AG10803 (cell line): ENCODE measurements at places on chromosomes 6 and 20.
A peak's percentile ranks its signal among the peaks of the same experiment; 100 is the strongest.

- DNase-seq = peak; percentile 45
Measured at GRCh38 chr6:43149265-43149664, 21.8 kb upstream of the SRF start.

GRCh38 chr6:71665931-71666330, 220.4 kb upstream of the RIMS1 start:
- peak; percentile 71 for DNase-seq

DNA sequence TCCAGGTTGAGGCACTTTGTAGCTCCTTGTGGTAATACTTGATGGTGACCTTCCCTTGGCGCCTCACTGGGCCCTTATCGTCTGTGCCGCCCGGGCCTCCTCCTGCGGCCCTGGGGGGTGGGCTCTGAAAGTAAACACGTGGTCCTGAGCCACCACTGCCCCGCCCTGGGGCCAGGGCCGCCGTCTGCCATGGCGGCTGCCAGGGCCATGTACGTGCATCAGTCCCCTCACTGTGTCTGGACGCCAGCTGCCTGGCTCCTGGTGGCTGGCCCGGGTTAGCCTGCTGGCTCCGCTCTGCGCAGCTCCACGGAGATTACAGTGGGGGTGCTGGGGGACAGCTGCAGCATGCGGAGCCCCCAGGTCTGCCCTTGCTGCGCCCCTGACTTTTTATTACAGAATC, 81.8 kb upstream of the CENPW start:
- DNase-seq = no peak

DNA sequence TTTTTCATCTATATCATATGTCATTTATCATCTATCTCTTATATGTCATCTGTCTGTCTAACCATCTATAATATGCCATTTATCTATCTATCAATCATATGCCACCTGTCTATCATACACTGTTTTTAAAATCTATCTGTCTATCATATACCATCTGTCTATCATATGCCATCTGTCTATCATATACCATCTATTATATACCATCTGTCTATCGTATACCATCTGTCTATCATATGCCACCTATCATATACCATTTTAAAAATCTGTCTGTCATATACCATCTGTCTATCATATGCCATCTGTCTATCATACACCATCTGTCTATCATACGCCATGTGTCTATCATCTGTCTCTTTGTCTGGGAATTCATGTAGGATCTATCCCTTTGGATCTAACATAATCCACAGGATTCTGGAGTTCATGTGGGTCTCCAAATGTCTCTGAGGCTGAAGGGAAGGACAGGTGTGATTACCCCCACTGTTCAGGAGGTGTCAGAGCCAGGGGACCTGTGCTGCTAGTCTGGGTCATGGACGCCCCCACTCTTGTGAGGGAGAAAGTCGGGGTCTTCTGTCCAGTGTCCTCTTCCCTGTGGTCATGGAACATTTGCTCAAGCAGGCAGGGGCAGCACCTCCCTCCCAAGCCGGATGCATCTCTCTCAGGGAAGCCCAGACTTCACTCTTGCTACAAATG, 36.9 kb upstream of the FRMD1 start:
- no peak for DNase-seq

DNA sequence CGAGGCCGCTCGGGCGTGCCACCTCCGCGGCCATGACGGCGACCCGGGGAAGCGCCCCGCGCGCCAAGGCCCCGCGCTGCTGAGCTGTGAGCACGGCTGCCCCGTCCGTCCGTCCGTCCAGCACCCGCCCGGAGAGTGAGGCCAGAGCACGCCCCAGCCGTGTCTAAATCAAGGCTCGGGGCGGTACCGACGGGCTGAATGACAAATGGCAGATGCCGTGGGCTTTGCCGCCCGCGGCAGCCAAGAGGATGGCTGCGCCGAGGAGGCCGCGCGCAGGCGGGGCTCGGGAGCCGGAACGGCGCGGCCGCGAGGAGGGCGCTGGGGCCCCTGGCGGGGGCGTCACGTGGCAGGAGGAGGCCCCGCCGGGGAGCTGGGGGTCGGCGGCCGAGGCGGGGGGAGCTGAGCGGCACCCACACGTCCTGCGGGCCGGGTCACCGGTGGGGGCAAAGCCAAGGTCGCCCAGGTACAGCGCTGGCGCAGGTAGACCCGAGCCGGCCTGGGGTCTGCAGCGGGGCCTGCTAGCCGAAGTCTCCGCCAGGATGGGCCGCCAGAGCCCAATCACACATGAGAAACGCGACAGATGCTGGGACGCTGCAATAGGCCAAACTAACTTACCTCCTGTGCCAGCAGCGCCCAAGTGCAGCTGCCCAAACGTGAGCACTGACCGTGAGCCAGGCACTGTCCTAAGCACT, at the start of gene PLAGL1:
TSS of gene PLAGL1 (minus strand) at position 140 of the 692 bp plus-strand sequence. CDS start 60,123 bp downstream, outside the sequence.
- DNase-seq = peak; percentile 74

- DNase-seq = peak; percentile 36
Measured at GRCh38 chr6:139449611-139450000, 75.2 kb upstream of the CITED2 start.

DNA sequence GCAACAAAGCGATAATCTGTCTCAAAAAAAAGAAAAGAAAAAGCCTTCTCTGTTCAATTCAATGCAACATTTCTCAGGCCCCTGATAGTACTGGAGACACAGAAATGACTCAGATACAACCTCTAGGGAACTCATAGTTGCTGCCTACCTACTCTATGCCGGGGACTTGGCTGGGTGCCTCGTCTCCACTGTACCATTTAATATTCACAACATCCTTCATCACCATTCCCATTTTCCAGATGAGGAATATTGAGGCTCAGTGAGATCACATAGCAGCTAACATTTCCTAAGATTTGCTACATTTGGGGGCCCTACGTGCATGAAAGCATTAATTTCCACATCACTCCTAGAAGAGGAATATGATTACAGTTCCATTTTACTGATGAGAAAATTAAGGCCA, 7.5 kb downstream of the NOL4L start:
- peak; percentile 6 for DNase-seq

DNA sequence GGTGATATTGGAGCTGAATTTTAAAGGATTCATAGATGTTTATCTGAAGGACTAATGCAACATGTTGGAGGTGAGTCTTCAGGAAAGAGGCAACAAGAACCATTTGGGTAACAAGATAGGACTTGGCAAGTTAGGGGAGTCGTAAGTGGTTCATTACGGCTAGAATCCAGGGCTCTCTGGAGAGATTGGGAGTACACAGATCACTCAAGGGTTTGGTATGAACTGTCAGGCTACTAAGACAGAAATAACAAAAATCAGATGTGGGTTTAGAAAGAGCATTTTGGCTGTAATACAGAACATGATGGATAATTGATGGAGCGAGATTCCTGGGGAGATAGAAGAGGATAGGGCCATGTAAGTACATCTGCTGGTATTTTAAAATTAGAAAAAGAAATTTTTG, 86.3 kb upstream of the ESR1 start:
- peak; percentile 79 for DNase-seq

- DNase-seq = no peak
Measured at GRCh38 chr20:43724383-43724782, 2.4 kb downstream of the GTSF1L start.

GRCh38 chr6:125104425-125104824, 49.1 kb upstream of the TPD52L1 start:
- peak; percentile 90 for DNase-seq

DNA sequence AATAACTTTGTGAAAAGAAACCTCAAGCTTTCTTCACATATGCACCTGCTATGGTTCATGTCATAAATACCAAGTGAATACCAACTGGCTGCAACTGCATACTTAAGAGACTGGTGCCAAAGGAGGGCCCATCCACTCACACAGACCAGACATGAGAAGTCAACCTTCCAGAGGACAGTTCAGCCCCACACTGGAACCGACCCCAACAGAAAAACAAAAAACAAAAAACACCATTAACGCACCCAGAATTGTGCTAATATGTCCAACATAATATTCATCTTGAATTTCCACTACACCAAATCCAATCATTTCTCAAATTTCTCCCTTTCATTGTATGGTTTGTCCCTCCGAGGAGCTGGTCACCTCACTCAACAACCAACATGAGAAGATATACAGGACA, 42.8 kb downstream of the CHD6 start:
- DNase-seq = no peak

GRCh38 chr6:128025478-128025877, 124.6 kb upstream of the THEMIS start:
- DNase-seq = no peak

DNA sequence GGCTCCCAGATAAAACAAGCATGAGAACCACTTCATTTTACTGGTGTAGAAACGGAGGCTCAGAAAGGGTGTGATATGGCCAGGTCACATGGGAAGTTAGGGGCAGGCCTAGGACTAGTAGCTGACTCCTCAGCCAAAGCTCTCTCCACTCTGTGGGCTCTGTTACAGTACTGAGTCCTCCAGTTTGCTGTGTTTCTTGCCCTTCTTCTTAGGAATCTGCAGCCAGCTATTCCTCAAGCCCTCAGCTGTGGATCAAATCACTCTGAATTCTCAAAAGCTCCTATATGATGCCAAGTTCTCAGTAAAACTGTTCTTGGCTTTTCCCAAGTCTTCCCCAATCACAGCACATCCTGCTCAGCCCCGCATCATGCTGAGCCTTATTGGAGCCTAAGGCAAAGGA, 42.5 kb upstream of the ADGRF1 start:
- no peak for DNase-seq

DNA sequence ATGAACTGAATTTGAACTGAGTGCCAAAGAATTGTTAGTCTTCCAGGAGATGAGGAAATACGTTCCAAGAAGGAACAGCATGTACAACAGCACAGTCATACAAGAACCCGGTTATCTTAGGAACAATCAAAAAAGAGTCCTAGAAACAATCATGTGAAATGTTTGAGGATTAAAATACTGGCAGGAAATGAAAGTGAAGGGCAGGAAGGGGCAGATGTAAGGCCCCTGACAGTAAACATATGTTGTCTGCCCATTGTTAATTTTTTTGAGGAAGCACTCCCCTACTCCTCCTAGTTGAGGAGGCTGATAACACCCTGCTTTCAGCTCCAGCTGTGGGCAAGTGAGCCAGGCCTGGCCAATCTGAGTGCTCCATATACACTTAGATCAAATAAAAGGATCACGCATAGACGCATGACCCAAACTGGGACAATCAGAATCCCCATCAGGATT, 220.9 kb downstream of the HACE1 start:
- no peak for DNase-seq

DNA sequence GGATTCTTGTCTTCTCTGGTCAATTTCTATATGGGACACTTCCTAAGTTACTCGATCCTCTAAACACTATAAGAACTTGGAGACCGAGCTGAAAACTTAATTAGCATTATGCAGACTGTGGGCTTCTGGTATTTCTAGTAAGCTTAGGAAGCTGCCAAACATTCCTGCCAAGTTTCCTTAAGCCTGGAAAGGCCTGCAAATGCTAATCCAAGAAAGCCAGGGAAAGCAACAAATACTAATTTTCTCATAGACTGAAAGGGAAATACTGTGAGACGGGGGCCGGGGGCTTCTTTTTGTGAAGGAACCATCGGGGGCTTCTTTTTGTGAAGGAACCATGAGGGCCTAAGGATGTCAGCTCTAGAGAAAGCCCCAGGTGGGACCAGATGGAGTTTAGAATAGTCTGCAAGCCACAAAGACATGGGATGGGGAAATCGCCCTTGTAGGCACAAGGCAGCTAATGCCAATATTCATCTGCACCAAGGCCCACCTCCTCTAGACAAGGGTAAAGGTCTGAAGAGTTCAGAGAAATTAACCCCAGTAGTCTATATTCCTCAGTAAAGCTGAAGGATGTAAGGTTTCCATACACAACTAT, 332.4 kb upstream of the PRDM1 start:
- DNase-seq = peak; percentile 84

DNA sequence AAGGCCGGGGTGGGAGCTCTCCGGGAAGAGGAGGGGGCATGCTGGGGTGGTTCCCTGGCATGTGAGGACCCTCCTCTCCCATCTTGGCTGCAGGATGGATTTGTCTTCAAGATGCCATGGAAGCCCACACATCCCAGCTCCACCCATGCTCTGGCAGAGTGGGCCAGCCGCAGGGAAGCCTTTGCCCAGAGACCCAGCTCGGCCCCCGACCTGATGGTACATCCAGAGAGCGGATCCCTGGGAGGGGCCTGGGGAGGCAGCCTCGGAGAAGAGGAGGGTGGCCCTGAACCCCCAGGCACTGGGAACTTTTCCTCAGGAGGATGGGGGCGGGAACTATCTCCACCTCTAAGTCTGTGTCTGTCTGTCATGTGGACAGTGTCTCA, 4.8 kb downstream of the CDC25B start:
- DNase-seq = no peak

- DNase-seq = peak; percentile 77
Measured at GRCh38 chr20:11454966-11455799, 462.5 kb upstream of the BTBD3 start.
